WERI-Rb-1 (cell line): ENCODE measurements at places on chromosomes 4 and X.

- no peak for DNase-seq
Observed at GRCh38 chrX:114710571-114710970, 126.7 kb downstream of the HTR2C start.

DNA sequence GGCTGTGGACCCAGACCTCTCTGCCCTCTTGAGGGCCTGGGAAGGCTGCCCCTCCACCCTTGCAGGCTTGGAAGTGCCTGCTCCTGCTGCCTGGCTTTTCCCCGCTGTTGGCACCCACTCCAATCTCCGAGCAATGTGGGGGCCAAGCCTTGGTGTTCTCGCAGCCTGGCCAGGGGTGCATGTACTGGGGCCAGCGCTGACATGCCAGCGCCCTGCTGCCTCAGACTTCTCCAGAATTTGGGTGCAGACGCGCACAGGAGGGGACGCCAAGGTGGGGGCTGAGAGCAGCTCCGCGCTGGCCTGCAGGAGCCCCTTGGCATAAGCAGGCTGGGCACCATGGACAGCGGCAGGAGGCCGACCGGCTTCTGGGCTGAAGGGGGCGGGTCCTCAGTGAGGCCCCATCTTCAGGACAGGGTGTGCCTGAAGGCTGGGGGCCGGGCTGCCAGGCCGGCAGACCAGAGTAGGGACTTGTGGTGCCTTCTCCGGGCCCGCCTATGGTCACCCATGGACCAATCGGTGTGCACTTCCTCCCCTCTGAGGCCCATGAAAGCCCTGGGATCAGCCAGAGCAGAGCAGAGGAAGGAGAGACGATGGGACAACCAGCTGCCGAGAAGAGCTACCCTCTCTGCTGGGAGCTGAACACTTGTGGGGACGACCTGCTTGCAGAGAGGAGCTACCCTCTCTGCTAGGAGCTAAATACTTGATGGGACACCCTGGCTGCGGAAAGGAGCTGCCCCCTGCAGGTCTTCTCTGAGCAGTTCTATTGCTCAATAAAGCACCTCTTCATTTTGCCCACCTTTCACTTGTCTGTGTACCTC is 118.3 kb downstream of the DNAAF6 start:
- DNase-seq, result peak; percentile 14

DNA sequence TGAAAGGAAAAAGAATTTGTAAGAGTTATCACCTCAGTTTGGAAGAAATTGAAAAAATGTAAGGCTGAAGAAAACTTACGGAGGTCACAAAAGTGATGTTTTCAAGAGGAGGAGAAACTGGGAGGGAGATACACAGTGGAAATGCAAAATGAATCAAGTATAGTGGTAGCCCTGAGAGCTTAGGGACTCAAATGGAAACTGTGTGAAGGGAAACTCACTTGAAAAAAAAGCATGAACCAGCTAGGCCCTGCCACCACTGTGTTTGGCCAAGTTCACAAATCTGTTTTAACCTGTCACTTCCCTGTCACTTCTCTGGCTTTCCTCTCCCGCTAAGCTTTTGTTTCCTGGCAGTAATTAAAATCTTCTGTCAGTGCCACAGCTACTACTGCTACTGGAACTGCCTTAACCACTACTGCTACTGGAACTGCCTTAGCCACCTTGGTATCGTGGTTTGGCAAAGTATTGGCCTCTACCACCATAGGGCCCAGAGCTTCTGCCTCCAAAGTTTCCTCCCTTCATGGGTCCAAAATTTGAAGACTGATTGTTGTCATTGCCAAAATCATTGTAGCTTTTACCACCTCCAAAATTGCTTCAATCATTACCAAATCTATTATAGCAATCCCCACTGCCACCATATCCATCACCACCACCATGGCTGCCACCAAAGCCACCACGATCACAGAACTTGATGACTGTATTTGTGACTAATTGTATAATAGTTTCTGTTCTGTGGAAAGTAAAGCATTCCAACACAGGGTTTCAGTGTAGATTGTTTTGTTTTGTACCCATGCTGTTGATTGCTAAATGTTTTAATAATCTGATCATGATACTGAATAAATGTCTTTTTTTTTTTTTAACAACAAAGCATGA is 41.5 kb downstream of the SMARCA5 start:
- DNase-seq, result no peak

- DNase-seq, result no peak
Observed at GRCh38 chrX:6770936-6771335, 236.0 kb upstream of the VCX3A start.

DNA sequence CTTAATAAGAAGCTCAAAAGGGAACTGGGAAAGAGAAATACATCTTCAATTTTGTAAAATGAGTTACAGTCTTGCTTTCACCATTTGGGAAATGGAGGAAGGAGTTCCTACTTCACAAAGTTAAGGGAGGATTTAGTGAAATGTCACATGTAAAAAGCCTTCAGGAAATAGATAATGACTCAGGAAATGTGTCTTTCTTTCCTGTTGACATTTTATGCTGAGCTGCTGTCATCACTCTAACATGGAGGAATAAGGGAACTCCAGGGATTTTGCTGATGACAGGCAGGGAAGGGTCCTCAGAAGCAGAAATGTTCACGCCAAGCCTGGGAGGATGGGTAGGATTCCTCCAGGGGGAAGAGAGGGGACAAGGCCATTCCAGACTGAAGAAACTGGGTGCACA is 251.1 kb downstream of the USP46 start:
- no peak for DNase-seq

GRCh38 chrX:142998447-142999198 is 27.1 kb upstream of the SPANXN4 start:
- DNase-seq, result no peak

DNA sequence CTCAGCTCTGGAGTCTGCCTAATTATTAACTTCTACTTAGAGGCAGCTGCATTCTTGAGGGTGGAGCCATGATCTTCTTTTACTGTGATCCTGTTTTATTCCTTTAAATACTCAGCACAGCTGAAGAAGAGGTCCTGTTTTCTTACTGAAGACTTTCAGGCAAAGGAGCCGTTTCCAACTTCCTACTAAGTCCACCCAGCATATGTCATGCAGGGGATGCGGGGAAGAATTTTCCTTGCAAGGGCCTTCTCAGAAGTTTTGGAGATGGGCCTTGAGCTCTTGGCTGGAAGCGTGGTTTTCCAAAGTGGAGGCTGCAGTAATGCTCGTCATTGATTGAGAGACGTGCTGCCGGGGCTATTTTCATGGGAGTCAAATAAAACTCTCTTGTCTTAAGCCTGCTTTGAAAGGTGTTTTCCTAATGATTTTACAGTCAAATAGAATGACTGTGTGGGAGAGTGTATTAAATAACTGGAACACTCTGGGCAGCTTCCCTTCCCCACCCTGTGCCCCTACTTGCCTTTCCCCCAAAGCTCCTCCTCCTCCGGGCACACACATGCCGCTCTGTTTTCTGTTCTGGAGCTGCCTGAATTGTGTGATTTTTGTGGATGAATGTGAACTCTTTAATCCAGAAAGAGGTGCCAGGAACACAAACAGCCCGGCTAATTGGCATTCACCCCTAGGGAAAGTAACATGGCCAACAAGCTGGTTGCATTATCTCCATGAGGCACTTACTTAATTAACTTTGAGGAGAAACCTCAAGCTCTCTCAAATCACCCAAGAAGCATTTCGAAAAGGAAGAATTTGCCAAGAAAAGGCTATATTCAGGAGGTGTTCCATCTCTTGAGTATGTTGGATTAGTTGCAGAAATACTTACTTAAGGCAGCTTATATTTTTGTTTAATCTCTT is 28.1 kb downstream of the FGF2 start:
- DNase-seq, result no peak

- DNase-seq, result no peak
Observed at GRCh38 chr4:15779306-15779705, 1.2 kb downstream of the CD38 start.
